ENCODE measurements at places on chromosomes 5 and 9.

GRCh38 chr9:71793386-71794105, 25.2 kb upstream of the CEMIP2 start:
- no peak for DNase-seq

DNA sequence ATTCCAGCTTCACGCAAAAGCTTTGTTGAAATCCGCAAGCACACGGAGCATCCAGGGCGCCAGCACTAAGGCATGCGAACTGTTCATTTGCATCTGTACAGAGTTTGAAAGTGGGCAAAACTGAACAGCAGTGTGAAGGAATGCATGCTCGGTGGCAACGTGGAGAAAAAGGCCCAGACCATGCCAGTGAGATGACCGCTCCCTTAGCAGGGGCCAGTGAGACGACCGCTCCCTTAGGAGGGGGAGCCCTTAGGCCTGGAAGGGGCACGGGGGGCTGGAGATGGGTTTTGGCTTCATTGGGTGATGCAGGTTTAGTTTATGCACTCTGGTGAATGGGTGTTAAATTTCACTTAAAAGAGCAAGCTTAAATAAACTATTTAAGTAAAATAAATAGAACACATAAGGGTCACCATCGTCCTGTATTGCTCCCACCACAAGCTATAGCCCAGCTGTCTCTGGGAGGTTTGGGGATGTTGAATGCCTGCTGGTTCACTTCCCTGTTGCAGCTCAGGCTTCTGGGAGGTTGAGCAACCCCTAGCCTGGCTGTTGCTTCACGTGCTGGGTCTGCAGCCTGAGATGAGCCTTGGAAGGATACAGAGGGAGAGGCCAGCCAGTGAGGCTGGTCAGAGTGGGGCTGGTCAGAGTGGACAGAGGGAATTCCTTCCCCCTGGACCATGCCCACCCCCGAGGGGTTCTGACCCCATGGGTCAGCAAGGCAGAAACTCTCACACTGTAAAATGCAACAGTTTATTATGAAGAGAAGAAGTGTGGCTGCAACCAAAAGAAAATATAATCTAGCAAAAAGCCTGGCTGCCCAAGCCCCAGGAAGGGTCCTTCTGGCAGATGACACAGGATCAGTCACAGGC, 4.6 kb upstream of the FCN1 start:
- DNase-seq, result no peak

- DNase-seq, result no peak
These were observed 168.5 kb upstream of the ISL1 start for GRCh38 chr5:51214746-51215145.

- no peak for DNase-seq
These were observed 70.1 kb upstream of the NXNL2 start for GRCh38 chr9:88464851-88465250.

GRCh38 chr9:136326061-136326760, 1.1 kb upstream of the GPSM1 start:
- no peak for DNase-seq

DNA sequence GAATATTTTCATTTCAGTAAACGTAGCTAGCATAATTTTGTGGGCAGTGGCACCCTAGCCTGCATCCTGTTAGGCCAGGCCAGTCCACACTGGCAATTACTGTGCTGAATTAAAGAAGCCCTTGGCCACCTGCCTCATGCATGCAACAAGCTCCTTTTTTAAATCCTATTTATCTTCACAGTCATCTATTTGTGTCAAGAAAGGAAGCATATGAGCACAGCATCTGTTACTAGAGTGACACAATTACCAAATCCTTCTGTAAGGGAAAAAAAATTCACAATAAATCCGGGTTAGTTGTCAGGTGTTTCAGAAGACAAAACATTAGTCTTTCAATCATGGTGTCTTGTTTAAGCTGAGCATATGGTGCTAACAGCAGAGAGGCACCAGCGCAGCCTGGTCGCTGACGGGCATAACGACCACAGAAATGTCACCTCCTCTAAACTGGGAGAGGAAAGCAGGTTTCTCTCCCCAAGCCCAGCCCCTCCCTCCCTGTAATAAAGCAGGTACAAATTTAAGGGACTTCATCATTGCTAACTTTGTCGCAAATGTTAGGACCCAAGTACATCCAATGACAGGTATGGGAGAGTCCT, 520.6 kb downstream of the CTNND2 start:
- no peak for DNase-seq

DNA sequence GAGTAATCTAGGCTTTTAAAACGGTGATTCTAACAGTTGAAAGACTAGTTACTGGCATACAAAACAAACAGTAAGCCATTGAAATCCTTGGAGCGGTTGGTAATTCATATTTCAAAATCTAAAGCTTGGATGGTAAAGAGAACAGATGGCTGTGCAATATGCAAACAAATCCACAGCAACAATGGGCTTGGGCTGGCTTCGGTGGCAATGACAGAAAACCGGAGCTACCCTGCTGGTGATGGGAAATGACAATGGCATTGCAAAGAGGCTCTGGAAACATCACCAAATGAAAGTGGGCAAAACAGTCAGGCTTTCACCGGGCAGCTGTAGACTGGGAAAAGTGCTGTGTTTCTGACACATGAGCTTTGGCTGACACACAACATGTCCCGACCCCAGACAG, 42.2 kb downstream of the MED27 start:
- DNase-seq, result no peak

GRCh38 chr5:108728566-108729241, 19.0 kb upstream of the FER start:
- DNase-seq, result peak; percentile 43

DNA sequence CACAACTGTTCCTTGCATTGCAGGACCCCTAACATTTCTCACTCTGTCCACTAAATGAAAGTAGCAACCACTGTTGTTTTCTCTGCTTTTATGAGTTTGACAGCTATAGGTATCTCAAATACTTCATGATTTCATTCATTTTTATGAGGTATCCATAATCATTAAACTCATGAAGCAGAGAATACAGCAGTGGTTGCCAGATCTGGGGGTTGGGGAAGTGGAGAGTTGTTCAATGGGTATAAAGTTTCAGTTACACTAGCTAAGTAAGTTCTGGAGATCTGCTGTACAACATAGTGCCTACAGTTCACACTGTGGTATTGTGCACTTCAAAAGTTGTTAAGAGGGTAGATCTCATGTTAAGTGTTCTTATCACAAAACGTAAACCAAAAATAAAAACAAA, 23.4 kb upstream of the CAMK4 start:
- no peak for DNase-seq

GRCh38 chr9:120377268-120378159, 202.5 kb downstream of the CDK5RAP2 start:
- no peak for DNase-seq

DNA sequence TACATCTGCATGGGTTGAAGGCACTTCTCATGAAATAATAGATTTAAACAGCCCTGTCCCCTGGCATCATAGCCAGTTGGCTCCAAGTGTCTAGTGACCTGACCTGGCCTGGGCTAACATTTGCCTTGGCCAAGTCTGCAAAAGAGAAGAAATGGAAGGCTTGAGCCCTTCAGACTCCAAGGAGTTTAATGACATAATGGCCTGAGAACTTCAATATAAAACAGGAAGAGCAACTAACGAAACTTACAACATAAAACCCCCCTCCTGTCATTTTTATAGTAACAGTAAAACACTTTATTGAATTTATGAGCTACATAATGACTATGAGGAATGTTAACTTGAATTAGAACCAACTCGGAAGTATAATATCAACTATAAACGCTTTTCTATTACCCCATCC, 218.8 kb upstream of the TBCA start:
- DNase-seq, result no peak

GRCh38 chr9:2320114-2320513, 301.5 kb upstream of the VLDLR start:
- no peak for DNase-seq

DNA sequence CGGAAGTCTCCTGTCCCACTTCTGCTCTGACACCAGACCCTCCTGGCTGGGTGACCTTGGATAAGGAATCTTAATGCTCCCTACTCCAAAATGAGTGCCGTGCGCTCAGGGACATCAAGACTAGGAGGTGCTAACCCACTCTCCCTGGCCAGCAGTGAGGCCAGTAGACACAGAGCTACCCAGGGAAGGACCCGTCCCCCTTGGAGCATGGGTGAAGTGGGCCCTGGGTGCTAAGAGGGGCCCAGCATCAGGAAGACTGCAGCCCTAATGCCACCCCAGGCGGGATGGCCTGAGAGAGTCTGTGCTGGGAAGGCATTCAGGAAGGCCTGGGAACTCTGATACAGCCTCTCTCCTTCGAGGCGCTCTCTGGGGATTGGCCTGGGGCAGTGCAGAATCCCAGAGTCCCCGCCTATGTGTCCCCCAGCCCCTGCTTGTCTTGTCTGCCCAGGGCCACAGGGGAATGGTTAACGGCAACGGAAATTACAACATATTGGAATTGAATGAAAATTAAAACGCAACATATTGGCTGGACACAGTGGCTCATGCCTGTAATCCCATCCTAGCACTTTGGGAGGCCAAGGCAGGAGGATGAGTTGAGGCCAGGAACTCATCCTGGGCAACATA, 29.7 kb upstream of the RNU6ATAC start:
- DNase-seq, result no peak

DNA sequence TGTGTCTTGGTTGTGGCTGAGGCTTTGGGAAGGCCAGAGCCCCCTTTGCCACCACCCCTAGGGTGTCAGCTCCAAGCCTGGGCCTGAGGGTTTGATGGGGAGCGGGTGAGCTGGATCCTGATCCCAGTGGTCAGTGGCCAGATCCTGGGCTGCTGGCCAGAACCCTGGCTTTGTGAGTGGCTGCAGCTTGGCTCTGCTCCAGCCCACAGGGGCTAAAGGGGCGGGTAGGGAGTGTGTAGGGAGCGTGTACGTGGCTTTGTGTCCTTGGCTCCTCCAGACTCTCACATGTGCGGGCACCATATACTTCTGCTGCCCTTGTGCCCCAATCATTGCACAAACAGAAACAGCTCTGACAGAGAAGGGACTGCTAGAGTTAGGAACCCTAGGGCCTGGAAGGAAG, 1.2 kb upstream of the IL11RA start:
- no peak for DNase-seq

DNA sequence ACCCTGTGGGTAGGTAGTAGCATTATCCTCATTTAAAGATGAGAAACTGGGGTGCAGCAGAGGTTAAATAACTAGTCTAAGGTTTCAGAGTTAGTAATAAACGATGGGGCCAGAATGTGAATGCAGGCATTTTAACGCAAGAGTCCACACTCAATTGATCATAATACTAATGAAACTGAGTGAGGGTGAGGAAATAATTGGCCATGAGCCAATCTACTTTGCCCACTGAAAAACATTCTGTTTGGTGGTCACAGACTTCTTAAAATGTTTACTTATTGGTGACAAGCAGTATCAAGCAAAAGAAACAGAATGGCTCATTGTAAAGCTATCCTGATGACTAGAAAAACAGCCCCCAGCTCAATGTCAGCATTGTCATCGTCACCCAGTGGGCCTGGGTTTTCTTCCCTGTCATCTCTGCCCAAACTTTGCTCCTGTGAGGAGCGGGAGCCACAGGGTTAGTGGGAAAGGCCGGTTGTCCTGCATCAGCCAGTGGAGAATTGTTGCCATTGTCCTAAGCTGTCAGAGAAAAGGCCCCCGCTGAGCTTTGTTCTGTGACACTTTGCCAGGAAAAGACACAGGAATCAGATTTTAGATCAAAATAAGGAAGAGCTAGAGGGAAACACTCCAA, 77.3 kb upstream of the MAN2A1 start:
- DNase-seq, result no peak

DNA sequence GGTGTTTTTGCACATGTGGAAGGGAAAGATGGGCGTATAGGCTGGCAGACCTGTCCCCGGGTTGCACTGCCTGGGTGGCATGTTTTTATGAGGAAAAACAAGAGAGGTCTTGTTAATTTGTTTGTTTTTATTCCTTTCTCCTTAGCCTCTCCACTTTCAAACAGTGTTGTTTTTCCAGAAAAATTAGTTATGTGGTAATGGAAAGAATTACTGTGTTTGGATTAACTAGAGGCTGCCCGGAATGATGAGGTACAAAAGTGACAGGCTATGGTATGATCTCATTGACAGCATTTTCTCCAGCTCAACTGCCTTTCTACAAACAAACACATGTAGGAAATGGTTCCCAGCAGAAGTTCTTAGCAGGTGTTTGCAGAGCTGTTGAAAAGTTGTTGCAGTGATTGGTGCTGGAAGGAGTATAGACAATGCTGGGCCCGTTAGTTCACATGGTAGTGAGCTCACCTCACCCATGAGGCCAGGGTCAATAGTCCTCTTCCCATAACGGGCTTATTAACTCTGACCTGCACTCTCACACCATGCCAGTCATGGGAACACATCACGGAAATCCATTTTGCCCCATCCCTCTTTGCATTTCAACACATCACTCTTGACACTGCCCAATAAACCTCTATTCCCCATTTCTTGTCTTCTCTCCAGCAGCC, 111.3 kb upstream of the SAP30L start:
- no peak for DNase-seq

- DNase-seq, result no peak
These were observed 1.9 kb downstream of the MYOZ3 start for GRCh38 chr5:150662731-150663516.

DNA sequence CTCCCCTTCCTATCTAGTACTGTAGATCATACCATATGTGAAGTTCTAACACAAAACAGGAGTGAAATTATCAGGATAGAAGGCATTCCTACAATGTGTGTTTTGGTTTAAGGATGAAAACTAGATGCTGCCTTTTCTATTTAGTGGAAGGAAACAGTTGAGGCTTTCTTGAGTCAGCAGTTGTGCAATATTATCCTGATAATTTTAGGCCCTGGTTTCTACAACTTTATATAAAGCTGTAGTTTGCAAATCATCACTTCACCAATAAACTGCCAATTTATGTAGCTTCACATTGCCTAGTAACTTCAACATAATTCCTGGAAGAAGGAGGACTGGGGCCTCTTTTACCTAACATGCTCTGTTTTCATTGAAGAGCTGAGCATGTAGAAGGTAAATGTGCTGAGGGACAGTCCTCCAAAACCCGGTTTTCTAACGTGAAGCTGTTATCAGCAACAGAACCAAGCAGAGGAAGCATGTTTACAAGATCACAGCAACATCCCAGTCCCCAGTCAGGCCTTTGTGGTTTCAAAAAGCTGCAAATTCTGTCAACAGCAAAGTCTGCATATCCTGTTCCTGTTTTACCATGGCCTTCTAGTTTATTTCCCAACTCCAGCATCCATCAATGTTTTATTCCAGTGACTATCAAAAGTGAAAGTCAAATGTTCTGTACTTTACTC, 513.4 kb upstream of the MEF2C start:
- no peak for DNase-seq

- no peak for DNase-seq
These were observed 81.7 kb downstream of the DCP2 start for GRCh38 chr5:113058269-113058668.

Data from stimulated activated CD8-positive, alpha-beta memory T cell treated with anti-CD3 and anti-CD28 coated beads, Interleukin-15, amount 100 ng/mL, for 4 hours (primary cell).